ENCODE measurements at places on chromosomes 5 and 9. TPM values are rescaled to one million over a fixed set of nuclear protein-coding genes. Genes with fewer than 3 reads are reported as not detected.

Gene GGTA1
- not detected for total RNA-seq

DNA sequence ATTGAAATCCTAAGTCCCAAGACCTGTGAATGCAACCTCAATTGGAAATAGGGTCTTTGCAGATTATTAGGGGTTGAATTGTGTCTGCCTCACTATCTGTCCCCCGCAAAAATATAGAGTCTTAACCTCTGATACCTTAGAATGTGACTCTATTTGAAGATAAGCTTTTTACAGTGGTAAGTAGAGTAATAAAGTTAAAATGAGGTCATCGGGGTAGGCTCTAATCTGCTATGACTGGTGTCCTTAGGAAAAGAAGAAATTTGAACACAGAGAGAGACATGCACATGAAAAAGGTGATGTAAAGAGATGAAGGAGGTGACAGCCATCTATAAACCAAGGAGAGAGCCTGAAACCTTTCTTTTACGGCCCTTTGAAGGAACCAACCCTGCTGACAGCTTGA lies 287.1 kb upstream of the ADRA1B start:
- no peaks in the 10 kb centered on the region for H3K36me3 ChIP-seq
- no peak overlapping the region for H3K27ac ChIP-seq
- no peak for DNase-seq
- no peak overlapping the region for H3K4me3 ChIP-seq

GRCh38 chr5:78746021-78746770 lies 97.6 kb upstream of the LHFPL2 start:
- DNase-seq = no peak
- H3K36me3 ChIP-seq = no peaks in the 10 kb centered on the region
- H3K27ac ChIP-seq = no peak overlapping the region
- H3K27me3 ChIP-seq = no peaks in the 10 kb centered on the region
- H3K4me1 ChIP-seq = no peaks in the 10 kb centered on the region

Gene ZNF879
- 1.3 TPM for total RNA-seq

Gene PRUNE2
- 0.29 TPM for total RNA-seq

Gene PCA3
- total RNA-seq = not detected

- H3K4me1 ChIP-seq = peaks cover 11% of the 10 kb centered on the region
- no peak overlapping the region for H3K4me3 ChIP-seq
- no peaks in the 10 kb centered on the region for H3K36me3 ChIP-seq
- DNase-seq = peak; percentile 76
- H3K27me3 ChIP-seq = no peaks in the 10 kb centered on the region
- H3K27ac ChIP-seq = no peak overlapping the region
Observed at GRCh38 chr9:130240410-130241197, 25.0 kb upstream of the HMCN2 start.

GRCh38 chr5:54214722-54215121 lies 95.7 kb downstream of the ARL15 start:
- DNase-seq = no peak
- no peak overlapping the region for H3K4me3 ChIP-seq
- H3K27ac ChIP-seq = no peak overlapping the region
- H3K4me1 ChIP-seq = no peaks in the 10 kb centered on the region
- H3K27me3 ChIP-seq = no peaks in the 10 kb centered on the region
- no peaks in the 10 kb centered on the region for H3K36me3 ChIP-seq

Gene IER5L
- 11.9 TPM for total RNA-seq

GRCh38 chr5:16736158-16736995 lies 119.6 kb upstream of the RETREG1 start:
- peak overlapping the region; percentile 50 for H3K27ac ChIP-seq
- H3K4me3 ChIP-seq = no peak overlapping the region
- H3K27me3 ChIP-seq = no peaks in the 10 kb centered on the region
- peaks cover 16% of the 10 kb centered on the region for H3K36me3 ChIP-seq
- peak; percentile 45 for DNase-seq
- peaks cover 26% of the 10 kb centered on the region for H3K4me1 ChIP-seq

DNA sequence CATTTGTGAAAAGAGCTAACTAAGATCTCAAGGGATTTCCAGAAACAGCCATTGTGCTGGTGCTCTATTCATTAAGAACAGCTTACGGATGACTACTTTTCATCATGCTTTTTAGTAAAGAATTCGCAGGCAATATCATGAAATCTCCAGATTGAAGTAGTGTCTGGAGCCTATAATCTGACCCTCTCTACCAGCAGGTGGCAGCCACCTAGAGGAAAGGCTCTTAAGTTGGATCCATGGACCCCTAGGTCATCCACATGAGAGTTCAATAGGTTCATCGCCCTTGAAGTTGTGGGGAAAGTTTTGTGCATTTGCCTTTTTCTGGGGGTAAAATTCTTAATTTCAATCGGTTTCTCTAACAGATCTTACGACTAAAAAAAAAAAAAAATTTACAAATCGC lies 82.3 kb downstream of the SLC1A3 start:
- DNase-seq = peak; percentile 31
- H3K4me3 ChIP-seq = no peak overlapping the region
- peaks cover 14% of the 10 kb centered on the region for H3K4me1 ChIP-seq
- H3K36me3 ChIP-seq = no peaks in the 10 kb centered on the region
- no peaks in the 10 kb centered on the region for H3K27me3 ChIP-seq
- H3K27ac ChIP-seq = no peak overlapping the region

- peak overlapping the region; percentile 95 for H3K27ac ChIP-seq
- H3K27me3 ChIP-seq = no peaks in the 10 kb centered on the region
- peak overlapping the region; percentile 60 for H3K4me3 ChIP-seq
- peak; percentile 80 for DNase-seq
- H3K36me3 ChIP-seq = peaks cover 9% of the 10 kb centered on the region
Observed at GRCh38 chr9:86406366-86406765, 52.2 kb upstream of the TUT7 start.

DNA sequence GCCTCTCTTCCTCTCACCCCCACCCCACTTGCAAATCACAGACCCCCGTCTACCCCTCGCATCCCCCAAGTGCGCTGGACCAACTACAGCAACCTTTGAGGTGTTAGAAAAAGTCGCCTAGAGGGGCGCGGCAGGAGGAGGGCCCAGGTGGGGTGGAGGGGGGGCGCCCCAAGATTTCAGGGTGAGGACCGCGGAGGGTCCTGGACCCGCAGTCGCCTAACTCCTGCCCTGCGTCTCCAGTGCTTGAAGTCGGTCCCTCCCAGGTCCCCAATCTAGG lies 379 bp upstream of the EGFLAM start:
- H3K4me1 ChIP-seq = no peaks in the 10 kb centered on the region
- no peak overlapping the region for H3K27ac ChIP-seq
- no peak for DNase-seq
- peaks cover 41% of the 10 kb centered on the region for H3K27me3 ChIP-seq

Gene CSNK1G3
- total RNA-seq = 110 TPM

Gene MAMDC4
- total RNA-seq = 11.8 TPM

- peaks cover 52% of the 10 kb centered on the region for H3K4me1 ChIP-seq
- DNase-seq = no peak
- H3K27ac ChIP-seq = no peak overlapping the region
- H3K27me3 ChIP-seq = no peaks in the 10 kb centered on the region
- no peak overlapping the region for H3K4me3 ChIP-seq
Observed at GRCh38 chr9:110129425-110129824, 78.5 kb downstream of the C9orf152 start.

GRCh38 chr9:88587182-88587581 lies 52.2 kb downstream of the NXNL2 start:
- peak; percentile 84 for DNase-seq
- H3K36me3 ChIP-seq = peaks cover 6% of the 10 kb centered on the region
- no peaks in the 10 kb centered on the region for H3K27me3 ChIP-seq
- no peak overlapping the region for H3K4me3 ChIP-seq
- peaks cover 33% of the 10 kb centered on the region for H3K4me1 ChIP-seq
- peak overlapping the region; percentile 76 for H3K27ac ChIP-seq

- no peaks in the 10 kb centered on the region for H3K27me3 ChIP-seq
- peaks cover 36% of the 10 kb centered on the region for H3K4me1 ChIP-seq
- peak; percentile 78 for DNase-seq
- H3K4me3 ChIP-seq = peak overlapping the region; percentile 95
Observed at GRCh38 chr9:15306068-15306756, 804 bp downstream of the TTC39B start.

GRCh38 chr5:44797841-44798240 lies 10.9 kb upstream of the MRPS30 start:
- H3K27me3 ChIP-seq = no peaks in the 10 kb centered on the region
- no peak overlapping the region for H3K4me3 ChIP-seq
- H3K36me3 ChIP-seq = no peaks in the 10 kb centered on the region
- DNase-seq = no peak
- H3K4me1 ChIP-seq = no peaks in the 10 kb centered on the region

DNA sequence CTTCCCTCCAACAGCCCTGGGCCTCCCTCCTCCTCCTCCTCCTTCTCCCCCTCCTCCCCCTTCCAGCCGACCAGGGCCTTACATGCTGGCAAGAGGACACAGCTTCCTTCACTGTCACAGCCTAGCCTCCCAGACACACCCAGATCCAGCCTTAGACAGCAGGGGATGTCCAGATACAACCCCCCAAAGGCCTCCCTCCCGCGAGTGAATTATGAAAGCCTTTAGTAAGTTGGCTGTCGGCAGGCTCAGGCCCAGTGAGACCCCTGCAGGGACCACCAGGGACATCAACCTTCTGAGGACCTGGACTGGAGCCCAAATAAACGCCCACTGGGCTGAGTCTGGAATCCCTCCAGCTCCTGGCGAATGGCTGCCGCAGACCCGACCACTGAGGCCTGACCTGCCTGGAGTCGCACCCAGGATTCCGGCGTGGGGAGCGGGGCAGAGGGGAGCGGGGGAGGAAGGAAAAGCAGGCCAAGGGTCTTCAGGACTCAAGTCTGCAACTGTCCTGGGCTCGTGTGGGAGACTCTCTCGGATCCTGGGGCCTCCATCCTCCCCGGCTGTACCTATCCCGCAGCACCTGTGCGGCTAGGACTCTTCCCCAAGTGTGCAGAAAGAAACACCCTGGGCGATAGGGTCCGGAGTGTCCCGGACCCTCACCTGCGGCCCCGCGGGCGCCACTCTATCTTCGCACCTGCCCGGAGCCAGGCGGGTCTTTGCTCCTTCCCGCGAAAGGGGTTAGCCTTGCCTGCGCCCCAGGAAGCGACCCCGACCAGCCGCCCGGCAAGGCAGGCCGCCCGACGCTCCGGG lies 705 bp downstream of the SEPTIN8 start:
- peak; percentile 49 for DNase-seq
- H3K4me1 ChIP-seq = peaks cover 25% of the 10 kb centered on the region
- H3K27me3 ChIP-seq = no peaks in the 10 kb centered on the region

DNA sequence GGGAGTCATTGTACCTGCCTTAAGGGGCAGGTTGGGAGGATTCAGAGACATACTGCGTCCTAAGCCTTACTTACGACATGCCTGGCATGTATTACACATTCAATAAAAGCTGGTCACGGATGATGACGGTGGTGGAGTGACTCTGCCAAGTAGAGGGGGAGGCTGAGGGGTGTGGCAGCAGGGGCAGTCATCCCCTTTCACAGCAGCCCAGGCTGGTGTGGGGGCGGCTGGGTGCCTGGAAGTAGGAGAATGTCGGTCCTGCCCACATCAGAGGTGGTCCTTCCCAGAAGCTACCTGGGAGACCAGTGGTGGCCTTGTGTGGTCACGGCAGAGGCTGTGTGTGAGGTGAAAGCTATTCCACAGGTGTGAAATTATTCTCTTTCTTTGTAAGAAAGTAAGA lies 8.9 kb downstream of the ZBTB34 start:
- no peak overlapping the region for H3K4me3 ChIP-seq
- peaks cover 6% of the 10 kb centered on the region for H3K4me1 ChIP-seq
- peaks cover 32% of the 10 kb centered on the region for H3K36me3 ChIP-seq
- peak; percentile 54 for DNase-seq
- H3K27ac ChIP-seq = no peak overlapping the region

Gene SLCO4C1
- total RNA-seq = not detected

GRCh38 chr5:14914623-14915260 lies 43.2 kb upstream of the ANKH start:
- no peak overlapping the region for H3K4me3 ChIP-seq
- peaks cover 22% of the 10 kb centered on the region for H3K4me1 ChIP-seq
- H3K27me3 ChIP-seq = no peaks in the 10 kb centered on the region
- peak overlapping the region; percentile 54 for H3K27ac ChIP-seq

Gene SEMA5A
- total RNA-seq = 1.2 TPM

DNA sequence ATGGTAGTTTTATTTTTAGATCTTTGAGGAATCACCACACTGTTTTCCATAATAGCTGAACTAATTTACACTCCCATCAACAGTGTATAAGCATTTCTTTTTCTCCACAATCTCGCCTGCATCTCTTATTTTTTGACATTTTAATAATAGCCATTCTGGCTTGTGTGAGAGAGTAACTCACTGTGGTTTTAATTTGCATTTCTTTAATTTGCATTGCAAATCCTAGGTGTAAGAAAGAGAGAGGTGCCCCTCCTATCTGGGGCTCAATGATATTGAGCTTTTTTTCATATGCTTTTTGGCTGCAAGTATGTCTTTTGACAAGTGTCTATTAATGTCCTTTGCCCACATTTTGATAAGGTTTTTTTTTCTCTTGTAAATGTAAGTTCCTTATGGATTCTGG lies 106.3 kb upstream of the SLC27A6 start:
- no peaks in the 10 kb centered on the region for H3K4me1 ChIP-seq
- H3K27me3 ChIP-seq = peaks cover 19% of the 10 kb centered on the region
- no peaks in the 10 kb centered on the region for H3K36me3 ChIP-seq
- H3K27ac ChIP-seq = no peak overlapping the region

GRCh38 chr9:116165912-116166311 lies 12.3 kb downstream of the PAPPA start:
- H3K4me1 ChIP-seq = peaks cover 16% of the 10 kb centered on the region
- DNase-seq = no peak
- no peaks in the 10 kb centered on the region for H3K36me3 ChIP-seq

GRCh38 chr9:136847826-136848392 lies 1.3 kb upstream of the PHPT1 start:
- peak overlapping the region; percentile 96 for H3K4me3 ChIP-seq
- no peaks in the 10 kb centered on the region for H3K4me1 ChIP-seq
- peak; percentile 92 for DNase-seq
- peaks cover 35% of the 10 kb centered on the region for H3K36me3 ChIP-seq

Gene CBY3
- total RNA-seq = not detected

DNA sequence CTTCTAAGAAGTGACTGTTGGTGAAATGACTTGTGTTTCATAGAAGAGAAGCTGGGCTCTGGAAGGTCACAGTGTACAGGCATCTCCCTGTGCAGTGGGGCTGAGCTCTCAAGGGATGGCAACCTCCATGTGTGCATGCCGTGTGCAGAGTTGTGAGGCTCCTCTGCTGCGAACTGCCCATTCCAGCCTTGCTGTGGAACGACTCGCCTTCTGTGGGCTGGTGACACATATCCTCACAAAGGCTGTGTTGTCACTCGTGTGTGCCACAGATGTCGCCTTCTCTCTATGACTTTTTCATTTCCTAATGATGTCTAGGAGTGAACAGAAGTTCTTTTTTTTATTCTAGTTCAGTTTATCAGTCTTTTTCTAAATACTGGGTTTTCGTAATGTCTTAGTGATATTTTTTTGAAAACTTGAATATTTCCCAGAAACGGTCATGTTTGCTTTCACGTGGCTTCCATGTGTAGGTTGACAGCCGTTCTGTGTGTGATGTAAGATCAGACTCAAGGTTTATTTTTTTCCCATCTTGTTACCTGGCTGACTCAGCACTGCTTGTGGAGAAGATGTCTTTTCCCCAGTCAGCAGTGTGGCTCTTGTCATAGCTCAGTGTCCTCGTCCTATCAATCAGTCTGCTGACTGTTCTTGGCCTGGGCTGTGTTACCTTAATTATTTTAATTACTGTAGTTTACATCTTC lies 57.3 kb upstream of the CACNA1B start:
- H3K27me3 ChIP-seq = no peaks in the 10 kb centered on the region
- DNase-seq = no peak
- H3K4me1 ChIP-seq = no peaks in the 10 kb centered on the region
- H3K4me3 ChIP-seq = no peak overlapping the region

Gene BTNL8
- not detected for total RNA-seq

All from MCF 10A (cell line).